ENCODE measurements at places on chromosomes 4 and X.

- no peak for DNase-seq
These were observed 9.0 kb downstream of the SORBS2 start for GRCh38 chr4:185803022-185803421.

DNA sequence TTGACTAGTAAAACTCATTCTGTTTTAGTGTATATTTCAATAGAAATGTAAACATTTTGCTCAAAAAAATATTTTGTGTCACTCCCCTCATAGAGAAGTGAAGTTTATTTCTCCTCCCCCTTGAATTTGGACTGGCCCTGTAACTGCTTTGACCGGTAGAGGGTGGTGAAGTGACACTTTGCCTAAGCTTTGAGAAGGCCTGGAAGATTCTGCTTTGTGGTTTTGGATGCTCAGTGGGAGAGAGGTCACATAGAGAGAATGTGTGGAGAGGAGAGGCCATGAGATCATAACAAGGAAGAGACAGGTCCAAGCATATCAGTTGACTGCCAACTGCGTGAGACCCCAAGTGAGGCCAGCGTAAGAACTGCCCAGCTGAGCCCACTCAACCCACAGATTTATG is 19.1 kb upstream of the ARX start:
- no peak for DNase-seq

- no peak for DNase-seq
These were observed 284.7 kb downstream of the CAMK2D start for GRCh38 chr4:113476800-113477199.

GRCh38 chr4:106565727-106566126 is 197.1 kb upstream of the GIMD1 start:
- no peak for DNase-seq

DNA sequence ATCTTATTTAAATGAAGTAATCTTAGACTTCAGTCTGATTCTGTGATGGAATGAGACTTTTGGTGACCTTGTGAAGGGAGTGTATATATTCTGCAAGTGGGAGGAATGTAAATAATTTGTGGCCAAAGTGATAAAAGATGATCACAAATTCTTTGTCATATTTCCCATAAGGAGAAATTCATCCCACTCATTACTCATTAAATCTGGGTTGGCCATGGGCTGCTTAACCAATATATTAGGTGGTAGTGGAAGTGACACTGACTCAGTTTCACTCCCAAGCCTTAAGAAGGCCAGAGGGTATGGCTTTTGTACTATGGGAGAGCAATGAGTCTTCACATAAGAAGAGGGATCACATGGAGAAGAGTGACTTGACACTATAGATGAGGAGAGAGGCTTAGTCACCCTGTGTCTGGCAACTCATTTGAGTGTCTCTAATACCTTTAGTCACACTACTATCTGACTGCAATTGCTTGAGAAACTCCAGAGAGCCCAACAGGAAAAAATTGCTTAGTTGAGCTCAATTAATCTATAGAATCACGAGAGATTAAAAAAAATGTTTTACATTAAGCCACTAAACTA is 408.2 kb upstream of the PITX2 start:
- no peak for DNase-seq

GRCh38 chr4:119498527-119498926 is 130.1 kb downstream of the PDE5A start:
- no peak for DNase-seq

DNA sequence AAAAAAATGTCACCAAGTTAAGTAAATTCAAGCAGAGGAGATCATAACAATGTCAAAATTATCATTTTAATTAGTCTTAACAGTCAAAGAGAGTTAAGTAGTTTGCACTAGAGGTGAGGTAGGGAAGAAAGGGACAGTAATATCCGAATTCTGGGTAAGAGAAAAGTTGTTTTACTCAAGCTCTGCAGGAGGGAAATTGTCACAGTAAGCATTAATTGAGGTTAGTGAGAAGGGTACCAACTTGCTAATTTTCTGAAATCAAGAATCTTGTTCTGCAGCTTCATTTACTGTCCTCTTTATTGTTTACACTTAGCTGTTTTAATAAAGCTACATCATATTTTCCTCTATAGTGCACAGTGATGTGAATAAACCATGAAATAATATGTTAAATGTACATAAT is 11.0 kb downstream of the DGKK start:
- DNase-seq: no peak

- DNase-seq: no peak
These were observed 14.7 kb downstream of the FGFRL1 start for GRCh38 chr4:1026115-1026514.

DNA sequence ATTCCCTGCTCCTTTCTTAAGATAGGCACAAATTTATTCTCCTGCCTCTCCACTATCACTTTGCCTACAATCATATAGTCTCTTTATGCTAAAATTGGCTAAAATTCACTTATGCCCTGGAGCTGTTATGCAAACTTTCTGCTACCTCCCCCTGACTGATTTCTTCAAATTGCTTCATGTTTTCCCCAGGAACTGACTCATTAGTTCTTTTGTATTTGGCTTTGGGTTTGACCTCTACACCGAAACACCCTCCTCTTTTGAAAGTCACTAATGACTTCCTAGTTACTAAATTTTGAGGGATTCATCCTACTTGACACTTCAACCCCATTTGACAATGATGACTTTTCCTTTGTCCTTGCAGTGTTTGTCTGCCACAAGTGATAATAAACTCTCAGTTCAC is 222.6 kb downstream of the NDST4 start:
- no peak for DNase-seq

DNA sequence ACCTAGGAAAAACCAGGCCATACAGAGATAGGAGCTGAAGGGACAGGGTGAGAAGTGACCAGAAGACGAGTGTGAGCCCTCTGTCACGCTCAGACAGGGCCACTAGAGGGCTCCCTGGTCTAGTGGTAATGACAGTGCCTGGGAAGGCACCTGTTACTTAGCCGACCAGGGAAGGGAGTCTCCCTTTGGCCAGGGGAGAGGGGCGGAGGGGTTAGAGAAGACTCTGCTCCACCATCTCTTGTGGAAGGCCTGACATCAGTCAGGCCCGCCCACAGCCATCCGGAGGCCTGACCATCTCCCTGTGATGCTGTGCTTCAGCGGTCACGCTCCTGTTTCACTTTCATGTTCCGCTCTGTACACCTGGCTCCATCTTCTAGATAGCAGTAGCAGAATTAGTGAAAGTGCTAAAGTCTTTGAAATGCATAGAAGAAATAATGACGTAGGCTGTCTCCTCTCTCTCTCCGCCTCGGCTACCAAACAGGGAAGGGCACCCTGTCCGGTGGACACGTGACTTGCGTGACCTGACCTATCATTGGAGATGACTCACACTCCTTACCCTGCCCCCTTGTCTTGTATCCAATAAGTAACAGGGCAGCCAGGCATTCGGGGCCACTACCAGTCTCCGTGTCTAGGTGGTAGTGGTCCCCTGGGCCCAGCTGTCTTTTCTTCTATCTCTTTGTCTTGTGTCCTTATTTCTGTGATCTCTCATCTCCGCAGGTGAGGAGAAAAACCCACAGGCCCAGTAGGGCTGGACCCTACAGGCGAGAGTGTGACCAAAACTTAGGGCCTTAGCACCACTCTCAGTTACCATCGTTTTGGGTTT is 26.7 kb downstream of the HTT-AS start:
- DNase-seq: no peak

- DNase-seq: no peak
These were observed 10.6 kb downstream of the FAM9B start for GRCh38 chrX:9023293-9023692.

- no peak for DNase-seq
These were observed 1.1 kb downstream of the FBXW7 start for GRCh38 chr4:152534541-152535359.

- DNase-seq: no peak
These were observed 77.2 kb downstream of the SNX25 start for GRCh38 chr4:185286571-185286970.

GRCh38 chr4:3136454-3136853 is 62.0 kb downstream of the HTT start:
- DNase-seq: no peak

GRCh38 chr4:8859550-8860095 is 12.0 kb downstream of the HMX1 start:
- DNase-seq: no peak

DNA sequence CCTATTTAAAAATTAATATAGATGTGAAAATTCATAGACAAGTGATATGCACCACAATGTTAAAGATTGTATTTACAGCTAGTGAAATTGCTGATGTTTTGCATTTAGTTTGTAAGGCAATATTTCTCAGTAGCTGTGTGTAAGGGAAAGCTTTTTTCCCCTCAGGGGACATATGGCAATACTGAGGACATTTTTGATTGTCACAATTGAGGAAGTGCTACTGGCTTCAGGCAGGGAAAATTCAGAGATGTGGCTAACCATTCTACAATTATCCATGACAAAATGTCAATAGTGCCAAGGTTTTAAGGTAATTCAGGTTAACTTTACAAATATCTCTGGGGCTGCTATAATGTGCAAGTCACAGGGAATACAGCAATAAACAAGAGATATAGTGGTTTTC is 66.1 kb upstream of the IL15 start:
- no peak for DNase-seq

- DNase-seq: no peak
These were observed 680.6 kb downstream of the TECRL start for GRCh38 chr4:63728480-63729177.

GRCh38 chr4:17117746-17118145 is 219.3 kb upstream of the LDB2 start:
- DNase-seq: no peak

DNA sequence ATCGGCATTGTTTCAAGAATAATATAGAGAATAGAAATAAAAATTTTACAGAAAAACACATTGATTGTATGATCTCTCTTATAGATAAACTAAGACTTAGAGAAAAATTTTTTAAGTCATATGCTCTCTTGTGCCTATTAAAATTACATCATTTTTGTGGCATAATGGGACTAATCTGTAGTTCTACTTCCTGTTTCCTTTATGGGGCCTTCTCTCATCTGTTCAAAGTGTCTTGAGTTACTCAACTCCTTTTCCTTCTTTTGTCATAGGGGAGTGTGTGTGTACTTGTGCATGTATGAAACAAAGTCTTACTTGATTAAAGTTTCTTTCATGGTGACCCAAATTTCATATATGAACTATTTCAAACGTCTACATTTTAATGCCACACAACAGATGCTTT is 1448.9 kb upstream of the TENM3 start:
- no peak for DNase-seq

DNA sequence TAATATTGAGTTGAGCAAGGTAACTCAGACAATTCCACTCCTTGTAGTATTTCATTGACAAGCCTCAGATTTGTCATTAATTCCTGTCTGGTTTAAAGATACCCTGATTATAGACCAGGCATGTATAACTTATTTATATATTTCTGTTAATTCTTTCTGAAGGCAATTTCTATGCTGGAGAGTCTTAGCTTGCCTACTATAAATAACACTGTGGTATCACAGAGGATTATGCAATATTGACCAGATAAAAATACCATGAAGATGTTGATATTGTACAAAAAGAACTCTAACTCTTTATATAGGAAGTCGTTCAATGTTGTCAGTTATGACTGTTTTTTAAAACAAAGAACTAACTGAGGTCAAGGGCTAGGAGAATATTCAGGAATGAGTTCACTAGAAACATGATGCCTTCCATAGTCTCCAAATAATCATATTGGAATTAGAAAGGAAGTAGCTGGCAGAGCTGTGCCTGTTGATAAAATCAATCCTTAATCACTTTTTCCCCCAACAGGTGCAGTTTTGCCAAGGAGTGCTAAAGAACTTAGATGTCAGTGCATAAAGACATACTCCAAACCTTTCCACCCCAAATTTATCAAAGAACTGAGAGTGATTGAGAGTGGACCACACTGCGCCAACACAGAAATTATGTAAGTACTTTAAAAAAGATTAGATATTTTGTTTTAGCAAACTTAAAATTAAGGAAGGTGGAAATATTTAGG is 821 bp downstream of the CXCL8 start:
- no peak for DNase-seq

- no peak for DNase-seq
These were observed 1.2 kb downstream of the BCORL1 start for GRCh38 chrX:129983575-129984110.

DNA sequence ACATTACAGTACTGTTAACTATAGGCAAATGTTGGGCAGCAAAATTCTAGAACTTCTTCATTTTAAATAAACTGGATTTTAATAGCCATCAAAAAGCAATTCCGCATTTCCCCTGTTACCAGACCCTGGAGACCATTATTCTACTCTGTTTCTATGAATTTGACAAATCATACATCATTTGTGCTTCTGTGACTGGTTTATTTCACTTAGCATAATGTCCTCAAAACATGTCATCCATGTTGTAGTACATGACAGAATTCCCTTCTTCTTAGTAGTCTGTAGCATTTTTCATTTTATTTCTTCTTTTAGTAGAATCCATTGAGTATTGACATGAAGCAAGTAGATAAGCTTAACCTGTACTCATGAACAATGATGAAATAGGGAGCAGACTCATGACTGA is 59.4 kb upstream of the PPP4R3C start:
- DNase-seq: no peak

DNA sequence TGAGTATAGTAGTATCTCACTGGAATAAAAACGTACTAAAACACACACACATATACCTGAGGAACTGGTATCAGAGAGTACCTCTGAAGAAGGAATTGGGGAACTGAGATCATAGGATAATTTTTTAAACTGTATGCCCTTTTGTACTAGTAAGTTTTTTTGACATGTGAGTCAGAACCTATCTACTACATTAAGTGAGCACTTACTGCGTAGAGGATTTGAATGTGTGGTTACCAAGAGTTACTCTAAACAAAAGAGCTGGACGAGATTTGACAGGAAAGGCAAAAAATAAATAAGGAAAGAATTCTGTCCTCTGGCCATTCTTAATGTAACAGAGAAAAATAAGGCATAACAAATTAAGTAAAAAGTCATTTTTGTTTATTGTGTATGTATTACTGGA is 546.5 kb upstream of the FAT1 start:
- DNase-seq: no peak

- DNase-seq: no peak
These were observed 34.8 kb downstream of the CCNQ start for GRCh38 chrX:153564047-153564606.

- DNase-seq: no peak
These were observed 98.1 kb upstream of the EGFL6 start for GRCh38 chrX:13471269-13471668.

DNA sequence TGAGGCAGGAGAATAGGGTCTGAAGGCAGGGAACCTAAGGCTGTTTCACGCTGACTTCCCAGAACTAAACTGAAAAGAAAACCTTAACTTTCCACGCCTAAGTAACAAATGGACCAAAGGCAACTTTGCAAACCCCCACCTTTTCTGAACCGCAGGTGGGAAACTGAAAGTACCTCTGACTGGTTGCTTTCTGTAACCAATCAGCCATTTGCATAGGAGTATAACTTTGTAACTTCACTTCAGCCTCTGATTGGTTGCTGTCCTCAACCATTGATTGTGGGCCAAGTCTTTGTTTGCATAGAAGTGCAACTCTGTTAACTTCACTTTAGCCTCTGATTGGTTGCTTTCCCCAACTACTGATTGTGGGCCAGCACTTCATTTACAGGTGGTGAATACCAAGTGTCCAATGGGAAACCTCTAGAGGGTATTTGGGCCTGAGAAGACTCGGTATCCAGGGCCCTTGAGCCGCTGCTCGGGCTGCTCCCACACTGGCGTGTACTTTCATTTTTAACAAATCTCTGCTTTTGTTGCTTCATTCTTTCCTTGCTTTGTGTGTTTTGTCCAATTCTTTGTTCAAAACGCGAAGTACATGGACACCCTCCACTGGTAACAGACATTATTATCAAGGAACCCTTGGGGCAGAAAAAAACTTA is 121.6 kb upstream of the CBR4 start:
- DNase-seq: no peak

- DNase-seq: no peak
These were observed 314.5 kb upstream of the RASGEF1B start for GRCh38 chr4:81786063-81786763.

Measured in RWPE2 (cell line).